Stimulated activated effector memory CD8-positive, alpha-beta T cell treated with anti-CD3 and anti-CD28 coated beads, Interleukin-12 subunit alpha, Interleukin-12 subunit beta, amount 100 ng/mL, for 72 hours (primary cell): ENCODE measurements at places on chromosomes 13 and 19.

DNA sequence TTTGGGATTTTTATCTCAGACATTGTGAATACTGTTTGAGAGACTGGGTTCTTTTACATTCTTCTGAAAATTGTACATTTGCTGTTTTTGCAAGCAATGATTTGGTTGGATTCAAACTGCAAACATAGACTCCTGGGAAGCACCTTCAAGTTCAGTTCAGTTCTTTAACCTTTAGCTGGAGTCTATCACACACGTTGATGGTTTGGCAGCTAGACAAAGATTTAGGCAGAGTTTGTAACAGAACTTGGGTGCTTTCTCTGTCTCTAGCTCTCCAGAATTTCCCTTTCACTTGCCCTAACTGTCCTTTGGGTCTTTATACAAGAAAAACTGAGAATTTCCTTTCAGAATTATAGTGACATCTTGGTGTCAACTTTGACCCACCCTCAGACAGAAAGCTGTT, 556.6 kb downstream of the DIAPH3 start:
- DNase-seq = no peak

DNA sequence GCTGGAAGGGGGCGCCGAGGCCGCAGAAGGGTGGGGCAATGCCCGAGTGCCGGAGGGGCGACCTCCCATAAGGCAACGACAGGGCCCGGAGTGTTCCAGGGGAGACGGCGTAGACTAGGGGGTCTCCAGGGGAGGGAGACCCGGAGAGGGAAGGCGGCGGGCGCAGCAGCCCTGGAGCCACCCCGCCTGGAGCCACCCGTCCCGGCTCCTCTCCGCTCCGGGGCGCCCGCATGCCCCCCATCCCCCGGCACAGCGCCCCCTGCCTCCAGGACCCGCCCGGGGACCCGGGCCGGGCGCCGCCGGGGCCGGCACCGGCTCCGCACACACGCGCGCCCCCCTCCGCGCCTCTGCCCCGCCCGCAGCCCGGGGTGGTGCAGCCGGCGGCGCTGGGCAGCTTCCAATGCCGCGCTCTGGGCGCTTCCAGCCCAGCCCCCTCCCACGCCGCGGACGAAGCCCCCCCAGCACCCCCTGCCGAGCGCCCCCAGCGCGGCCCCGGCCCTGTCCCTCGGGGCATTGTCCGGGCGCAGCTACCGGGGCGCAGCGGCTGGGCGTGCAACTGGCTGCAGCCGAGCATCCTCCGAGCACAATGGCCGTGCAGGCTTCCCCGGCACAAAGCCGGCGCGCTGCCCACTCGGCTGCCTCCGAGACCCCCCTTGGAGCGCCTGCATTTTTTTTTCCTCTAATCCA, 519 bp downstream of the PTPRS start:
- no peak for DNase-seq

DNA sequence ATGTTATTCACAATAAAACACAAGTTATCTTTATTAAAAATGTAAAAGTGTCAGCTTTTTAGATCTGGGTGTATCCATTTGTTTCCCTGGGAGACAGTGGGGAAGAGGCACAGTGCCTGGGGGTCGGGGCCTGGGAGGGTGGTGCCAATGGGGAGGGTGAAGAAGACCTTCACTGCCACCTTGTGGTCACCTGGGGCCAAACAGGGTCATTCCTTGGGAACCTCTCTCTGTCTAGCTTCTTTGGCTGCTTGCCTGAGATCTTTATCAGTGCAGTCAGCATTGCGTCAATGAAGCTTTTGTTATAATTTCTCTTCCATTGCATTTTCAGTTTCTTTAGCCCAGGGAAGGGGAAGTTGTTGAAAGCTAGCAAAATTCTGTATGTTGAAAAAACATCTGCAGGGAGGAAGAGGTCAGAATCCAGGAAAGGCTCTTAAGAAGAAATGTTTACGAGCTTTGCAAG, 39.1 kb downstream of the PCDH8 start:
- DNase-seq = peak; percentile 67

DNA sequence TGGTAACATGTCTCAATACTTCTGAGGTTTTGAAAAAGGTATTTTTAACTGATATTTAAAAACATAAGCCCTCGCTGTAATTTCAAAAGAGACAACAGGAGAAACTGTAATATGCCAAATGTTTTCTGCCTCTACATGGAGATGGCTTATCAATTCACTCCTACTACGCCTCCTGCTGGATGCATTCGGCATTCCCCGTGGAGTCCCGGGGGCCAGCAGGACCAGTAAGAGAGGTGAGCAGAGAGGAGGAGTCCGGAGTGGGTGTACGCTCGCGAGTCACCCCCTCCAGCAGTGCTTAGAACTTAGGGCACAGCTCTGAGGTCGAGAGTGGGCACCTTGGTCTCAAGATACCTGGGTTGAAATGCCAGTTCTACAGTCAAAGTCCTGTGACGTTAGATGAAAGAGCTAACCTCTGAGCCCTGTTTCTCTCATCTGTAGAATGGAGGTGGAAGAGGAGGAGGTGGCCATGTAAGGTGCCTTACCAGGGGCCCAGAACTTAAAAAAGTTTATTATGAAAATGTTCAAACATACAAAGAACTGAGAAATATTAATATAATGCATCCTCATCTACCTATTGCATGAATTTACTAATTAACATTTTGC, 110.2 kb downstream of the STK24 start:
- DNase-seq = no peak

DNA sequence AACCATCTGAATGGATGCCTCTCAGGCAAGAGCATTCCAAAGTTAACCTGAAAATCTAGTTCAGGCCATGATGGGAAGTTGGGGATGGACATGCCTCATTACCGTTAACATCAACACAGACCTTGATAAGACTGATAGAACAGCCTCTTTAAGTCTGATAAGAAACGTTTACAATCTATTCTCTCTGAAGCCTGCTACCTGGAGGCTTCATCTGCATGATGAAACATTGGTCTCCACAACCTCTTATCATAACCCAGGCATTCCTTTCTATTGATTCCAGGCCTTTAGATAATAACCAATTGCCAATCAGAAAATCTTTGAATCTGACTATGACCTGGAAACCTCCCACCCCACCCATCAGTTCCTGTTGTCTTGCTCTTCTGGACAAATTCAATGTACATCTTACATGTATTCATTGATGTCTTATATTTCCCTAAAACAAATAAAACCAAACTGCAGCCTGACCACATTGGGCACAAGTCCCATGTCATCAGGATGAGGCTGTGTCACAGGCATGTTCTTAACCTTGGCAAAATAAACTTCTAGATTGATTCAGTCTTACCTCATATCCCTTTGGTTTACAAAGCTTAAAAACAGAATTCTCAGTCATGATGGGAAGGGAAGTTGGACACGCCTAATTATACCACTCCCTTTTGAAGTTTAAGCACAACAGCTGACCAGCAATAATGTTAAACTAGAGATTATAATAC, 843.8 kb upstream of the SPRY2 start:
- no peak for DNase-seq

GRCh38 chr13:60986301-60986700, 429.3 kb downstream of the PCDH20 start:
- no peak for DNase-seq

DNA sequence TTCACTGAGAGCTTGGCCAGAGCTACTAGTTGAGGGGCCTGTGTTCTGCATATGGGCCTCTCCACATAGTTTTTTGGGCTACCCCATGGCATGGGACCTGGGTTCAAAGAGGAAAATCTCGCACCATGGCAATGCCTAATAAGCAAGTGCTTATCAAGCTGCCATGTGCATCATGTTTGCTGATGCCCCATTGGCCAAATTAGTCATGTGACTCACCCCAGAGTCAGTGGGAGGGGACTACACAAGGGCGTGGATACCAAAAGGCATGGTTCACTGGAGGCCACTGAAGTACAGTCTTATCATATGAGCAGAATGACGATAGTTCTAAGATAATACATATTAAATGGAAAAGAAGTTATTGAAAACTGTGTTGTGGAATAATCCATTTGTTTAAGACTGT, 214.8 kb downstream of the LMO7 start:
- DNase-seq = no peak

- DNase-seq = no peak
Observed at GRCh38 chr19:32817569-32818476, 51.7 kb downstream of the SLC7A9 start.

DNA sequence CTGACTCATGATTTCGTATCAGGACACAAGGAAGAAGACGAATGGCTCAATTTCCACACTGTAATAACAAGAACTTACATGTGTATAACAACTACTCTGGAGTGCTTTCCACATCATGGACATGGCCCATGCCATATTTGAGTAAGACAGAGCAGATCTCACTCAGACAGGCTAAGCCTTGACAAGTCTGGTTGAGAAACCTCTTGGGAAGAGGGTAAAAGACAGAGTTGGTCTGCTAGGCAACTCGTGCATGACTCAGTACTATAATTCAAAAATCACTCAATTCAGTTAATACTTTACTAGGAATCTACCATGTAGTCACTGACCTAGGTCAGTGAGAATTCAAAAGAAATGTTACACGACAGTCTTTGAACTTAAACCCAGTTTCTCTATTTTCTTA, 5.7 kb upstream of the THSD1 start:
- DNase-seq = no peak

- no peak for DNase-seq
Observed at GRCh38 chr13:73820285-73820684, 313.9 kb downstream of the KLF12 start.

DNA sequence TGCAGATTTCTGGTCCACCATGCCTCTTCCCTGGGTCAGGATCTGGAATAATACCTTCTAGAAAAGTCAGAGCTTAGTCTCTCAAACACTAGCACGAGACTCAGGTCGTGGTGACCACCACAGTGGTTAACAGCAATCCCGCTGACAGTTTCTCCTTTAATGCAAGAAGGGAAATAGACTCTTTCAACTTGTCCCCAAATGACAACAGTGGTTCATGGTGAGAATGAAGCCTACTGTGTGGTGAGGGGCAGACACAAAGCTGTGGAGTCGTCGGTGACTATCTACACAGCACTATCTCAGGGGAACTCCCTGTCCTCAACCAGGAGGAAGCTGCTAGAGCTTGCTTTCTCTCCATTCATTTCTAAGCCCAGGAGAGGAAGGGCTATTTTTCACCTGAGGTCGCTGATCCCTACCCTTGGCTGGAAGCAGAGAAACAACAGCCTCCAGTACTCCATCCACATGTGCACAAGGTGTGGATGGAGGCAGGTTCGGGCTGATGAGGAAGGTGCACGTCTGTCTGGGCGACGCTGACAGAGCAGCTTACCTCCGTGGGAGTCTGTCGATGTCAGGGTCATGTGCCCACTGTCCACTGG, 72.4 kb downstream of the STK24 start:
- DNase-seq = no peak

- DNase-seq = peak; percentile 53
Observed at GRCh38 chr19:996051-996838, 4.0 kb upstream of the GRIN3B start.

DNA sequence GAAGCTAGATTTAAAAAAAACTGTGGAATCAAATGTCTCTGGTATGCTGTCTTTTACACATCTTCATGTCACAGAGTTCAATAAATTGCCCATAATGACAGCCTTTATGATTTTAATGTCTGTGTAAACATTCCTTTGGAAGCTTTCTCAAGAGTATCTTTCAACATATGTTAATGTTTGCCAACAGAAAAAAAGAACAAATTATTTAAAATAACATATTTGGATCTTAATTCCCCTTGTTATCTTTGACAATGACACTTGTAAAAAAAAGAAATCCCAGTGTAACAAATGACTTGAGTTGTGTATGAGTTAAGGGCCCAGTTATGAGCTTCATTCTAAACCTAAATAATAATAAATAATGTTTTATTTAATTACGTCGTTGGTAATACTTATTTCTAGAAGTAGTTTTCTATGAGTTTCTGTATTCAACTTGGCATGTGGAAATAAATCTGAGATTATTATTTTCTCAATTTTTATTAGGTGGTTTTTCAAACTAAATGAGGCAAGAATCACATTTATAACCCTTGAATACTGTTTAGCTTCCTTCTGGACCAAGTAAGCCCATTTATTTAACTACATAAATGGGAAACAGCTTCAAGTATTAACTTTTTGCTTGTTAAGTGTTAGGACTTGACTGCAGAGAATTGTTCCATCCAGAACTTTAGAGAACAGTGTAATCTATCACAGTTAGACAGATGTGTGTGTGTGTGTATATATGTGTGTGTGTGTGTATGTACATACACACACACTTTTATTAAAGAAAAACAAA, 182.1 kb downstream of the POSTN start:
- no peak for DNase-seq

GRCh38 chr19:4094761-4095487, 28.2 kb upstream of the ZBTB7A start:
- no peak for DNase-seq

GRCh38 chr19:38930776-38931520, at the start of gene MRPS12:
Gene MRPS12 (plus strand): TSS chr19:38930944. CDS start chr19:38931295, 351 bp downstream.
- peak; percentile 94 for DNase-seq

- no peak for DNase-seq
Observed at GRCh38 chr13:30088312-30088855, 219.0 kb downstream of the KATNAL1 start.

DNA sequence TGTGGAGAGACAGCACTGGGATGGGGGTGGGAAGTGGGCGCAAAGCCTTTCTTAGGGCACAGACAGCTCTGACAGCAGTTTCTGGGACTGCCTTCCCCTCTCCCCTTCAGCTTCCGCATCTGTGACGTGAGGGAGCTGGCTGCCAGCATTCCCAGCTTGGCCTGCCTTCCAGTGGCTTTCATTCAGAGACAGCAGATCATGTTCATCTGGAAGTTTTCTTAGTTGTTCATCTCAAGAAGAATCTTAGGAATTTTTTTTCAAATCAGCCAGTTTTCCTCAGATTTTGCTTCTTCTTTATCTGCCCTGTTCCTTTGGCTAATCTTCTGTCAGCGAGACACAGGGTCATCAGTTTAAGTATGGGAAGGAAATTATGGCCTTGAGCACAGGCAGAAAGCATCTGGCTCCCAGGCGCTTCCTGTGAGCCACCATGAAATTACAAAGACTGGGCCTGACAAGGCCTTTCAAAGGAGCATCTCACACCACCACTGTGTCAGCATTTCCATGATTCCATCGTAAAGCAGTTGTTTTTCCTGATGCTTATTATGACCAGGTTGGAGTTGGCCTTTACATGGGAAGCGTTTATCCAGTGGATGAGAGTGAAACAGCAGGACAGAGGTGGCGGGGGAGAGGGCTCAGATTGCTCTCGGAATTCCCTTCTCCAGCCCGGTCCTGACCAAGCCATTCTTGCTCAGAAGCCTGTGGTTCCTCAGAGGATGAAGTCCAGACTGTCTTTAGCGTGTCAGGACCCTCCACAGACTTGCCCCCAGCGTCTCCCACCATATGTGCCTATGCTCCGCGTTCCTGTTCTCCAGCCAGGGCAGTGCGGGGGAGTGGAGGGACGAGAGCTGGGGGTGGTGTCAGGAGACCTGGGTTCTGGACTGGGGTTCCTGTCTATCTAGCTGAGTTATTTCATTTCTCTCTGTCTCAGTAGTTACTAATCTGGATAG, 43.6 kb downstream of the ARHGAP35 start:
- no peak for DNase-seq
